Lung microvascular endothelial cell (primary cell): ENCODE measurements at places on chromosomes 13 and 19. TPM values are rescaled to one million over a fixed set of nuclear protein-coding genes. Genes with fewer than 3 reads are reported as not detected.

GRCh38 chr19:7676376-7676775, 514 bp upstream of the MCEMP1 start:
- DNase-seq = no peak

GRCh38 chr19:30023330-30023729, 81.3 kb downstream of the URI1 start:
- no peak for DNase-seq

DNA sequence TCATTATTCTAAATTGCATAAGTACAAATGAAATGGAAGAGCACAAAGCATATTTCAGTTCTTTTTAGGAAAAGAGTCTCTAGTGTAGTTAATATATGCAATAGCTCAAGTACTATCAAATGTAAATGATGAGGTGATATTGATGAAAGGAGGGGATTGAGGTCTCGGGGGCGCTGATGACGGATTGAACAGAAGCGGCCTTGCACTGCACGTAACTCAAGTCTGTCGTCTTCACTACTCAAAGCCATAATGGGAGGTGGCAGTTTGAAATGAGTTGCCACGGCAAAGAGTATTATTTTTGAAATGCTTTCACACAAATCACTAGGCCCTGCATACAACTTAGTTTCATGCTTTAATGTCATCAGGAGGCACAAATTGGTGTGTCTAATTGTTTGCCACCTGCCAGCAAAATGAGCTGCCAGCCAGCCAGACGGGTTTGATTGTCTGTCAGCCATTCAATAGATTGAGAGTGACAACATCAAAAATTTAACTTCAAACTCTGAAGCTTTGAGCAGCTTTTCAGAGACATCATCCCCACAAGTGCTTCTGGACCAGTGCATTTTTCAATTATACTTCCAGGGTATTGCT, 256.6 kb downstream of the NBEA start:
- no peak for DNase-seq

DNA sequence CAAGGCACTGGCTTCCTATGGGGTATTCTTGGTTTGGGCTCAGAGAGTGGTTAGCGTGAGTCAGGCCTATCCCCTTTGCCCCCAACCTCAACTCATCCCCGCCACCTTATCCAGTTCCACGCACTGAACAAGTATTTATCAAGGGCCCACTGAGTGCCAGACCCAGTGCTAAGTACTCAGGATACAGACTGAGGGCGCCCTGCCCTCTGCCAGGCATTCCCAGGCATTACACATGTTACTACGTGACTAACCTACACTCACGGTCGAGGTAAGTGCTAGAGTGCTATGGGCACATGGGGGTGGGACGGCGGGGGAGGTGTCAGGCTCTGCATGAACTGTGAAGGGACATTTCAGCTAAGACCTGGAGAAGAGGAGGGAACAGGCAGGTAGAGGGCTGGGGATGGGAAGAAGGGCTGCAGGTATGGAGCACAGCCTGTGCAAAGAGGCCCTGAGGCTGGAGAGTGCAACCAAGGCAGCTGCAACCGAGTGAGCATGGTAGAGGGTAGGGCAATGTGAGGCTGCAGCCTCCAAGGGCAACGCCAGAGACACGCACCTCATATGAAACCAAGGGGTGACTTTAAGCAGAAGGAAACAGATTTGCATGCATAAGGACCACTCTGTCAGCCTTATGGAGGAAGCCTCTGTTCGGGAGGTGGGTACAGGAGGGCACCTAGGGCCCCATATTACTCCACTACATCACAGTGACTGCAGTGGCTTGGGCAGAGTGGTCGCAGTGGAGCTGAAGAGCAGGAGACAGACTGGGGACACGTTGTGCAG, 22.5 kb downstream of the DHRS12 start:
- DNase-seq = peak; percentile 70

DNA sequence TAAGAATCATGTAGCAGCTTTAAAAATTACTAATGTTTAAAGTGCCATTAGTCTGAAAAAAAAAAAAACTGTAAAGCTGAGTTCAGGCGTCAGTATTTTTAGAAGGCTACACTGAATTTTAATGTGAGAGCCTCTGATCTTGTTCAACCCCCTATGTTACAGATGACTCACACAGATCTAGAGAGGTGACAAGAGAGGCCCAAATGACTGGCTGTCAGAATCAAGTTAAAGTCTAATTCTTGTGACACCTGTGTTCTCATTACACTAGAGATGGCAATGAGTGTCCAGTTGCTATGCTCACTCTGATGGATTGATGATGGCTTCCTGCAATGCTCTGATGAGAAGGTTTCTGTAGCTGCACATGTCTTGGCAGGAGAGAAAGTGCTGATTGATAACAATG, 203.5 kb upstream of the OBI1 start:
- no peak for DNase-seq

OVOL3 gene
- not detected in 2 replicates for total RNA-seq

C19orf38 gene
- total RNA-seq = 0.20 TPM in 1 of 2 replicates, not detected in the other
